ENCODE measurements at places on chromosomes 7 and 10.

GRCh38 chr10:114257498-114257897, 18.4 kb downstream of the VWA2 start:
- no peak for DNase-seq

DNA sequence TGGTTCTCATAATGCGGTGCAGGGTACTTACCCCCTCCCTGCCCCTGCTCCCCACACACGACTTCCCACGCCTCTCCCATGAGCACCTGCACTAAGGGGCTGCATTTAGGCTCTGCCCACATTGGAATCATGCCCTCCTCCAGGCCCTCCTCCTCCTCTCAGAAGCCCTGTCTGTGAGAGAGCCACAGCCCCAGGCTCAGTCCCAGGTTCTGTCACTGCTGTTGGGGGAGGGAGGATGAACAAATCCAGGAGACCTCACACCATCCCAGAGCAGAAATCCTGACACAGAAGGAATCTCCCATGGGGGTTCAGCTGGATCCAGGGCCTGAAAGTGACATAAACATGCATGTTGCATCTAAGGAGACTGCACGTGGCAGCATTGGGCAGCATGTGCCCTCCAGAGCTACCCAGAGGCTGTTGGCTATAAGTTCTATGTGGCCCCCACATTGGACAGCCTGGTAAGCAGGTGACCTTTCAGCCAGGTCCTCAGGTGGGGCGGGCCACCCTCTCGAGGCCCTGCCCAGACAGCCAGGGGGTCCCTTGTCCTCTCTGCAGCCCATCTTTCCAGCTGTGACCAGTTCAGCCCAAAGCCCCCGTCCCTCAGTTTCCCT, 1.6 kb upstream of the PILRA start:
- no peak for DNase-seq

- DNase-seq = no peak
These were observed 180.4 kb upstream of the PHYHIPL start for GRCh38 chr10:58996063-58996462.

DNA sequence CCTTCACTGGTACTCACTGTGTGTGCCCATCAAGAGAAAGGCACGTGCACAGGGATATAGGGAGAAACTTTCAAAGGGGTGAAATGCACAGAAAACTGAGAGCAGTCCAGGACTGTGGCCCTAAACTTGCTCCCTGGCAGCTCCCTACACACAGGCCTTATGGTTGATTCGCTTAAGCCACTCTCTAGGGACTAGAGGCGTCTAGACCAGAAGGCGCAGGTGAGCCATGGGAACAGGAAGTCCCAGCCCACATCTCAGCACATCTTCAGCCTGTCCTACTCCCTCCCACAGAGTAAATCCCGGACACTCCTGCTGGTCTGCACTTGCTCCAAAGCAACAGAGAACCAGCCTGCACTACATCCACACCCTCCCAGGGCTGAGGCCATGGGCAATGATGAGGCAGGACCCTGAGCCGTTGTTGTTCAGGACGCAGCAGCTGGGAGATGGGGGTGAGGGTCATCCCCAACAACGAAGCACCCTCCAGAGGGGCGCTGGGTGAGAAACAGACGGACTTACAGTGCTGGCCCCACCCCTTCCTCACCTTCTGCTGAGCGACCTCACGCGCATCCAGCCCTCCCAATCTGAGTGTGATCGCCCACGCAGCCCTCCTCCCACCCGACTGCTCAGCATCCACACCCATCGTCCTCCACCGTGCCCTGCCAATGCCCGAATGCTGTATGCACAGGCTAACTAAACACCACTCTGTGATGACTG, 109.3 kb downstream of the TNS3 start:
- DNase-seq = no peak

DNA sequence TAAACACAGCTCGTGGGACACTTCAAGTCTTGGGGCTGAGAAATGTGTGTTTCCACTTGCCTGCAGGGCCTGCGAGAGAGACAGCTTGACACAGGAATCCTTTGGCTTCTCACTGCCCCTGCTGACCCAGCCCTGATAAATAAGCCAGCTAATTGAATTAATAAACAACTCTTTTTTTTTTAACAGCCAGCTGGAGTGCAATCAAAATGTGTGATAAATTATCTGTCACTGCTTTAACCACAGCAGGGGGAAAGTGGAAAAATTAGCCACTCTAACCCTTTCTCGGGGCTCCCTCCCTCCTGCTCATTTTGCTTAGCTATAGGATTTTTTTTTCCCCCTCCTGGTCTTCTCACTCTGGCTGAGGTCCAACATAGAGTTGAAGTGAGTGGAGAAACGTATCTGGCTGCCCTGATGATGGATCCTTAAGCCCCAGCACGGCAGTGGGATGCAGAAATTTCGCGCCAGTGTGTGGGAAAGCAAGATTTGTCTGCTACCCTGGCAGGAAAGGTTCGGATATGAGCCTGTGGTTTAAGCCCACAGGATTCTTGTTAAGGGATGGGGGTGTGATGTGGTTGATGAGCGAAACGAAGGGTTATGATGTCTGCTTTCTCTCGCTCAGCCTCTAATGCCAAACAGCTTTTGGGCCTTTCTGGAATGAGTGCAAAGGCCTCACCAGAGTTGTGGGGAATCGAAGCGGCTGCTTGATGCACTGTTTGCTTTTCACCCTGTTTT, 173.8 kb downstream of the TRIL start:
- peak; percentile 17 for DNase-seq
